Fibroblast of villous mesenchyme (primary cell): ENCODE measurements at places on chromosomes 2 and 18. TPM values are rescaled to one million over a fixed set of nuclear protein-coding genes. Genes with fewer than 3 reads are reported as not detected.

DNA sequence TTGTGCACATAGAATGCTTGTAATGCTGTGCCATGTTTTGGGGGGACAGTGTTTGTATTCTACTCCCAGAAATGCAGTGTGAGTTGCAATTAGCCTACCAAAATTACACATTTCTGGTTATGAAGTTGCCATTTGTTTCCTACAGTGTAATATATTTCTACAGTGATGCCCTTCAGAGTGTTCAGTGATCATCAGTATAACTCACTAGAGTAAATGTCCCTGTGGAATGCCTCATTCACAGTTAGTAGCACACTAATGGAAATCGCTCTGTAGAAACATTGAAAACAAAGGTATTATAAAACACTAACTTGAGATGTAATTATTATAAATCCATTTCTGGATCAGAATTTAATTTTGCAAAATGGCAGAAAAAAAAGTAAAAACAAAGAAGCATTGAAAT lies 498.7 kb downstream of the PTPRM start:
- no peak for DNase-seq

RNU2-63P gene
- under 0.01 TPM in 1 of 2 replicates, not detected in the other for total RNA-seq

DNA sequence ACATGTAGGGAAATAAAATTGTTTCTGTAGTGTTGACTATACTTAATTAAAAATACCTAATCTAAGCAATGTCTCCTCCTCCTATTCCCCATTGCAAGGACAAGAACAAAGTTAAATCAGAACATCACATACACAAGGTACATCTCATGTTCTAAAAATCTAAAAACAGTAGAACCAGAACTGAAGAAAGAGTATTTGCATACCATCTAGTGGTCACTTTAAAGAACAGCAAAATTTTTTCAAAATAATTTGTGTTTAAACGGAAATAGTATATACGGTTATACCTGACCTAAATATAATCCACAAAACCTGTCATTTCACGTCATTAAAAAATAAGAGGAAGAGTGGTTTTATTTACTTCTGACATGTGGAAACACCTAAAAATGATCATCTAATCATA lies 294.3 kb upstream of the KCNH7 start:
- peak; percentile 3 for DNase-seq

- no peak for DNase-seq
Measured at GRCh38 chr2:137508739-137509384, 455.4 kb upstream of the HNMT start.

GRCh38 chr2:36697424-36698066 lies 1.0 kb downstream of the VIT start:
- DNase-seq, result peak; percentile 45

DNA sequence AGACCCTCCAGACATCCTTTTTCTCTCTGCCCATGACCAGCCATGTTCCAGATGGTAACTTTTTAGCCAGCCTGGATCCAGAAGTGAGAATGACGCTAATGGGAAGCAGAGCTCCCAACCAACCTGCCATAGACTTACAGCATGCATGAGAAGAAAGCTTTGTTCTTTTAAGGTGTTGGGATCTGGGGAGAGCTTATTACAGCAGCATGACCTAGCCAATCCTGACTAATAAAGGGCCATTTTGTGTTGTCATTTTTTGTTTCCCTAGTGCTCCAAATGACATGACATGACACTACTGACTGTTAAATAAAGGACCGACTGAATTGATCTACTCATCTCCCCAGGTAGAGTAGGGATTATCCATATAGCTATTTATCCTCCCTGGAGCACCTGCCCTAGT lies 5.2 kb upstream of the PRKCE start:
- DNase-seq, result no peak

- peak; percentile 25 for DNase-seq
Measured at GRCh38 chr2:171515672-171516298, 6.5 kb upstream of the CYBRD1 start.

TUBA3E gene
- total RNA-seq, result not detected in 2 replicates

GRCh38 chr18:39698436-39698835 lies 2132.8 kb upstream of the CELF4 start:
- DNase-seq, result peak; percentile 44

DNA sequence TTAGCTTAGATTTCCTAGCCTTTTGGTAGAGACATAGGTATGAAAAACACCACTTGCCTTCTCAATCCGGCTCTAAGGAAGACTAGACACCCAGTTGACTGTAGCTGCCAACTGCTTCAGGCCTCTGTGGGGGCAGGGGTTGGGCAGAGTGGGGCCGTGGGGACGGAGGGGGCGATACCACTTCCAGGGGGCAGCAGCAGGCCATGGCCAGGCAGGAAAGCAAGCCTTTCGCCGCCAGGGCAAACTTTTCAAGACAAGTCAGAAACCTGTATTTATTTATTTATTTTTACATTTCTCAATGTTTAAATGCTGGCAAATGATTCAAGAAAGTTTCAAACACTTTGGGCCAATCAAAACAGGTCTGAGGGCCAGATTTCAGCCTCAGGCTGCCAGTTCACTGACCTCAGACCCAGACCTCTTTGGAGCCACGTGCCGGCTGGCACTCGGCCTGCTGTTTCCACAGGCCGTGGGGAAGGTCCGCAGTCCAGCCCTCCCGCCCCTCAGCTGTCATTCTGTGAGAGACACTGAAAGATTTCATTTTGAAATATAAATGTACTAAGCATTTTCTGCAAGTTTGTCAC lies 63.8 kb downstream of the MEX3C start:
- no peak for DNase-seq

ALPG gene
- not detected in 2 replicates for total RNA-seq

- DNase-seq, result no peak
Measured at GRCh38 chr2:60837123-60837522, 44.3 kb upstream of the REL start.

PARD6G gene
- total RNA-seq, result 1.7 and 3.5 TPM in 2 replicates

GAREM2 gene
- total RNA-seq, result 0.97 and 2.2 TPM in 2 replicates

LONRF2 gene
- 0.32 and 1.3 TPM in 2 replicates for total RNA-seq

DNA sequence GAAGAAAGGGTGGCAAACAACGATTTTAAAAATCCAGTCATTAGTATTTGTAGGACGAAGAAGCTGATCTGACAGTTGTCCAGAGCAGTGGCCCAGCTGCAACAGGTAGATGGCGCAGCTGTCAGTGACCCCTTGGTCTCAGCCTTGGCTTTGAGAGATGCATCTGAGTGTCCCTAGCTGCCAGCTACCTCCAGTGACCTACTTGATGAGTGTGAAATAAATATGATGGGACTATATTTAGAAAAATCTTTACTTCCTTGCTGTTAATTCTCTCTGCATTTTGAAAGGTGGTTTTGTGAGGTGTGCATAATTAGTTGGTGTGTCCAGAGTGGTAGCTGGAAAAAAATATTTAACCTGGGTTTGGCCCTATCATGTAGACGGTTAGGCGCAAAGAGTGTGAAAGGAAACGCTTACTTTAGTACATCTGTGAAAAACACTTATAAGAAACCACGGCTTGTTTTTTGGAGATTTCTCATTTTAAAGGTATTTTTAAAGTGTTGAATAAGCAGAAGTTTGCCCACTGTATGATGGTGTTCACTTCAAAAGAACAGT lies 963 bp downstream of the INPP1 start:
- DNase-seq, result no peak

- no peak for DNase-seq
Measured at GRCh38 chr2:24147364-24147763, 24.1 kb downstream of the FAM228B start.

CDH19 gene
- total RNA-seq, result not detected in 2 replicates

GRCh38 chr2:230660294-230661060 lies 52.2 kb upstream of the CAB39 start:
- DNase-seq, result no peak

IL18R1 gene
- total RNA-seq, result 0.43 and 0.64 TPM in 2 replicates

GRCh38 chr2:220849433-220849832 lies 722.7 kb downstream of the EPHA4 start:
- DNase-seq, result no peak

TXNDC2 gene
- total RNA-seq, result under 0.01 TPM in 1 of 2 replicates, not detected in the other

C1QL2 gene
- total RNA-seq, result not detected in 2 replicates

DNA sequence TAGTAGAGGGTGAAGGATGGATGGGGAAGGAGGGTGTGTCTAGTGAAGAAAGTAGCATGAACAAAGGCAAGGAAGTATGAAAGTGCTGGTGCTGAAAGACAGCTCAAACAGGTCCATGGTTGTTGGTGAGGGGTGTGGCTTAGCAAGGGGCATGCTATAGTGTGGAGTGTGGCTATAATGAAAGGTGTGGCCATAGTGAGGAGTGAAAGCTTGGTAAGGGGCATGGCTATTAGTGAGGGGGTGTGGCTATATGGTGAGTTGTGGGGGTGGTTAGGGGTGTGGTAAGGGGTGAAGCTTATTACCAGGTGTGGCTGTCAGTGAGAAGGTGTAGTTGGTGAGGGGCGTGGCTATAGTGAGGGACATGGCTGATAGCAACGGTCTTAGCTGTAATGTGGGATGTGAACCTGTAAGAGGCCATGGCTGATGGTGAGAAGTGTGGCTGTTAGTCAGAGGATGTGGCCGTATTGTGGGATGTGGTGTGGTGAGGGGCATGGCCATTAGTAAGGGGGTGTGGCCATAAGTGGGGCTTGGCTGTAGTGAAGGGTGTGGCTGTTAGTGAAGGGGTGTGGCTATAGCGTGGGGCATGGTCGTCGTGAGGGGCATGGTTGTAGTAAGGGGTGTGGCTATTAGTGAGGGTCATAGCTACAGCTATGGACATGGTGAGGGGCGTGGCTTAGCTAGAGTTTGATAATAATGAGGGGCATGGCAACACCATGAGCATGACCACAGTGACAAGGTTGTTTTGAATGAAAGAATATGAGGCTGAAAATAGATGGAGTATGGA lies 549.6 kb downstream of the FBXO15 start:
- DNase-seq, result no peak

MEP1B gene
- total RNA-seq, result under 0.01 and 0.64 TPM in 2 replicates

CCDC141 gene
- under 0.01 TPM in 1 of 2 replicates, not detected in the other for total RNA-seq

CFC1 gene
- total RNA-seq, result not detected in 2 replicates

DNA sequence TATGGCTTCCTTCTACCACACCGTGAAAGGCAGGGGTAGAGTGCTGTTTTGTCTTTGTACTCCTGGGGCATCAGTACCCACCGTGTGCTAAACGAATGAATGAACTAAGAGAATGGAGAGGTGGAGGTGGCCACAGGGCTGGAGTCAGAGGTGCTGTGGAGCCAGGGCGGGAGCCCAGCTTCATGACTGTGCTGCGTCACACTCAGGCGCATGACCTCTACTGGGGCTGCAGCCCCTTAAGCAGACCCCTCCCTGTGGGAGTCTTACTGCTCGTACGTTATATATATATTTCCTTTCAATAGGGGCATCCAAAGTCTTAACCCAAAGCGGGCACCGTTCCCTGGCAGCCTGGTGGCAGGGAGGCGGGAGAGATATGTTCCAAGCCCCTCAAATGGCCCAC lies 18.0 kb upstream of the LBH start:
- no peak for DNase-seq

GRCh38 chr18:77879829-77880228 lies 630.2 kb downstream of the GALR1 start:
- no peak for DNase-seq

GRCh38 chr2:96869822-96870625 lies at the start of gene SEMA4C:
SEMA4C (minus strand) TSS chr2:96870080; CDS start chr2:96867886, 2,194 bp downstream.
- no peak for DNase-seq

CRYGC gene
- total RNA-seq, result not detected in 2 replicates

DNA sequence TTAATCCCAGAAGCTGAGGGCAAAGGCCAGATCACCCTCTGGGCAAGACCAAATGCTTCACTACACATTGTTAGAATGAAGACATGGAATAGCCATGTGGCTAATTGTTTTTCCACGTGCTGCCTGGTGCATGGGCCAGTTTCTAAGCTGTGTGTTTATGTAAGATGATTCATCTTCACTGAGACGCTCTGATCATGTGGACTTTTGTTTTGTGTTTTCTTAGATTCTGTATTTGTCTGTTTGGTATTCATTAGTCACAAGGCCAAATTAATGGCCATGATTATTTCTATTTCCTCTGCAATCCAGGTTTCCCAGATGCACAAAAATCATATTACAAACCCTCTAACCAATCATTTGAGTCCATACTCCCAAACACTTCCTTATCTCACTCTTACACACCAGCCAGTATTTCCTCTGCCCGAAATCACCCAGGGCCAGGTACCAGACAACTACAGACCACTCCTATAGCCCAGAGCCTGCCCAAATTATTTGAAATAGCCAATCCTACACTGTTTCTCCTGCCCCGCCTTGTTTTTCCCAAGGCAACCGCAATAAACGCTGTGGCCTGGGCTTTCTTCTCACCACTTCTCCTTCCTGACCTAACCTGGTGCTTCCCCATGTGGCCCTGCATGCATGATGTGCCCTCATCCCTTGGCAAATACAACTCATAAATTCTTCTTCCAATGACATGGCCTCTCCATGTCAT lies 94.2 kb upstream of the SP3 start:
- peak; percentile 94 for DNase-seq

- no peak for DNase-seq
Measured at GRCh38 chr2:119175517-119175916, 17.0 kb upstream of the C1QL2 start.
